ENCODE measurements at places on chromosomes 1 and 21.

DNA sequence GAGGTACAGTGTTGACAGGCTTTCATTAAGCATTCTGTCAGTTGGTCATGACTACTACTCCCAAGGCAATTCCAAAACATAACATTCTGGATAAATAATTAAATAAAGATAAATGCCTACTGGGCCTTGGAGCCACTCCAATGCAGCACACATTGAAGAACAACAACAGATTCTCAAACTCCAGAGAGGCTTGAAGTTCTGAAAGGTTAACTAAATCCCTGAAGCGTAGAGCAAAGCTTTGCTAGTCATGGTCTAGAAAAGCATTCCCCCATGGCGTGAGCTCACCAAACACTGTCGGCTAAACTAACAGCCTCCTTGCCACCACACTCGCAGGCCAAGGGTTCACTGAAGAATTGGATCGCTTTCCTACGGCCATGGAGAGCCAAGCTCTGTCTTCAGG lies 268.0 kb downstream of the ATG4C start:
- no peak overlapping the region for H3K27ac ChIP-seq
- DNase-seq: no peak
- peaks cover 5% of the 10 kb centered on the region for H3K27me3 ChIP-seq
- H3K36me3 ChIP-seq: no peaks in the 10 kb centered on the region
- no peak overlapping the region for H3K4me3 ChIP-seq

DNA sequence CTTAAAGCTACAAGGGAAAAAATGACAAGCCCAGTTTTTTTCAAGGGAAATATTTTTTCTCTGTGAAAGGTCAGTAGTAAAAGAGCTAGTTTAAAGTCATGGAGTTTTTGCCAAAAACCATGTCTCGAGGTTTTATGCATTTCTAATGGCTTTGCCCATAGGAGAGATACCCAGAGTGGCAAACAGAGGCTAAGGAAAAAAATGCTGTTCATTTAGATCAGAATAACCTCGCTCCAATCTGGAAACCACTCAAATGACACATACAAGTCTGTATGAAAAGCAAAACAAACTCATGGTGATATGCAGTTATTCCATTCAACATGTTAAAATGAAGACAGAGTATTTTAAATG lies 36.9 kb upstream of the EDEM3 start:
- H3K36me3 ChIP-seq: peaks cover 53% of the 10 kb centered on the region
- no peak overlapping the region for H3K4me3 ChIP-seq
- no peak for DNase-seq
- H3K27ac ChIP-seq: no peak overlapping the region
- H3K4me1 ChIP-seq: peaks cover 38% of the 10 kb centered on the region

GRCh38 chr1:3683992-3684391 lies 31.7 kb downstream of the TP73 start:
- no peaks in the 10 kb centered on the region for H3K36me3 ChIP-seq
- H3K4me1 ChIP-seq: peaks cover 12% of the 10 kb centered on the region
- no peak overlapping the region for H3K27ac ChIP-seq
- no peak overlapping the region for H3K4me3 ChIP-seq
- peaks cover 6% of the 10 kb centered on the region for H3K27me3 ChIP-seq

GRCh38 chr1:153308540-153308939 lies 4.2 kb downstream of the PGLYRP3 start:
- no peak overlapping the region for H3K27ac ChIP-seq
- no peak for DNase-seq
- H3K4me1 ChIP-seq: no peaks in the 10 kb centered on the region
- no peaks in the 10 kb centered on the region for H3K36me3 ChIP-seq
- H3K27me3 ChIP-seq: peaks cover 7% of the 10 kb centered on the region

- H3K27ac ChIP-seq: no peak overlapping the region
- no peak overlapping the region for H3K4me3 ChIP-seq
- no peaks in the 10 kb centered on the region for H3K4me1 ChIP-seq
Observed at GRCh38 chr1:171119648-171120047, 28.9 kb downstream of the FMO3 start.

GRCh38 chr1:92310185-92310597 lies 11.3 kb downstream of the RPAP2 start:
- no peak for DNase-seq
- H3K27me3 ChIP-seq: no peaks in the 10 kb centered on the region
- H3K36me3 ChIP-seq: peaks cover 45% of the 10 kb centered on the region

DNA sequence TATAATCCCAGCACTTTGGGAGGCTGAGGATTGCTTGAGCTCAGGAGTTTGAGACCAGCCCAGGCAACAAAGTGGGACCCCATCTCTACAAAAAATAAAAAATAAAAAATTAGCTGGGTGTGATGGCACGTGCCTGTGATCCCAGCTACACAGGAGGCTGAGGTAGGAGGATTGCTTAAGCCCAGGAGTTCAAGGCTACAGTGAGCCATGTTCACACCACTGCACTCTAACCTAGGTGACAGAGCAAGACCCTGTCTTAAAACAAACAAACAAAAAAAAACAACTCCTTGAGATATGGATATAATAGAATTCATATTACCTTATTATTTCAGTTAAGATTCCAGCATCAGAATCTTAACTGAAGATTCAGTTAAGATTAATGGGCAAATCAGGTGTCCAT lies 52.4 kb downstream of the RPL5 start:
- H3K4me3 ChIP-seq: no peak overlapping the region
- no peaks in the 10 kb centered on the region for H3K36me3 ChIP-seq
- H3K27me3 ChIP-seq: no peaks in the 10 kb centered on the region
- no peak for DNase-seq
- H3K27ac ChIP-seq: no peak overlapping the region

- H3K27me3 ChIP-seq: peaks cover 4% of the 10 kb centered on the region
- no peak overlapping the region for H3K4me3 ChIP-seq
- peaks cover 19% of the 10 kb centered on the region for H3K4me1 ChIP-seq
- H3K27ac ChIP-seq: no peak overlapping the region
Observed at GRCh38 chr1:184759112-184759511, 4.5 kb upstream of the EDEM3 start.

GRCh38 chr1:204725821-204726448 lies 40.4 kb upstream of the LRRN2 start:
- no peak overlapping the region for H3K27ac ChIP-seq
- DNase-seq: no peak
- peaks cover 4% of the 10 kb centered on the region for H3K4me1 ChIP-seq
- no peaks in the 10 kb centered on the region for H3K36me3 ChIP-seq

- no peak overlapping the region for H3K27ac ChIP-seq
- no peaks in the 10 kb centered on the region for H3K27me3 ChIP-seq
- H3K4me3 ChIP-seq: no peak overlapping the region
- no peak for DNase-seq
Observed at GRCh38 chr1:217004776-217005436, 281.7 kb upstream of the ESRRG start.

DNA sequence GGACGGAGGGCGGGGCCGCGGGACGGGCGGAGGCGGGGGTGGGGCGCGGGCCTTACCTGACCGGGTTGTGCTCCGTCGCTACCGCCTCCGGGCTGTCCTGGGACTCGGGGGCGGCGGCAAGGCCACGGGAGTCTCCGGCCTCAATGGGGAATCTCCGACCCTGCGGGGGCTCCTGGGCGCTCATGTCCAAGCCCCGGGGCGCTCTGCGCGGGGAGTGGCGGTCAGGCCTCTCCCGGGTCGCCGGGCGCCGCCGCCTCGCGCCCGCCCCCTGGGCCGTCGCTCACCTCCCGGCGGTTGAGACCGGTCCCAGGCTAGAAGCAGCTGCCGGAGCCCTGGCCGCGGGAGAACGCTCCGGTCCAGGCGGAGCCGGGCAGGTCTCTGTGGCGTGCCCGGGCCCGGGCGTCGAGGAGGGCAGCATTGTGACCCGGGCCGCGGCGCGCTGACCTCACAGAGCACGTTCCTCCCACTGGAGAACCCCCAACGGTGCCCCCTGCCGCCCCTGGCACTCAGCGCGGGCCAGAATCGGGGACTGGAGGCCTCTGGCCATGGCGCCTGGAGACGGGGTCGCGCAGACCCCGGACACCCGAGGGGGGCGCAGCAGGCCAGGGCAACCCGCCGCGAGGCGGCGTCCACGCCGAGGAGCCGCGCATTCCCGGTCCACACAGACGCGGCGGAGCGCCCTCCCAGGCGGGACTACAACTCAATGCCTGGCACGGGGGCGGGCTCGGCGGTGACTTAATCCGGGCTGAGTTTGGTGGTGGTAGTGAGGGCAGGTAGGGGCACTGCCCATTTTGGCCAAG lies 411 bp downstream of the FAM229A start:
- peaks cover 14% of the 10 kb centered on the region for H3K4me1 ChIP-seq
- no peak overlapping the region for H3K4me3 ChIP-seq
- H3K27ac ChIP-seq: no peak overlapping the region
- no peak for DNase-seq
- H3K27me3 ChIP-seq: peaks cover 7% of the 10 kb centered on the region
- H3K36me3 ChIP-seq: peaks cover 21% of the 10 kb centered on the region

DNA sequence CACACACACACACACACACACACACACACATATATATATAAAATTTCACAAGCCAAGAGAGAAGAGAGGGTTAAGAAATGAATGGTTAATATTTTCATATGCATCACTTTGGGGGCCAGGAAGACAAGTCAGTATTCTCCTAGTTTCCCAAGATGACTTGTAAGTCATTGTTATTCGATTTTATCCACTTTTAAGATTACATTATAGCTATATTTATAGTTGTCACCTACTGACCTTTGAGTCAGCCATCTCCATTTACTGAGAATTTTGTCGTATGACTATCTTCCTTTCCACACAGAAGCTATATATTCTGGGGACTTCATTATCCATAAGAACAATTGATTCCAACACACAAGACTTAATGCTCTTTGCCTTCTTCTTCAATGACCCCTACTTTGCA lies 8.9 kb downstream of the LYST start:
- H3K27me3 ChIP-seq: no peaks in the 10 kb centered on the region
- no peak overlapping the region for H3K27ac ChIP-seq

GRCh38 chr21:31255896-31256295 lies 88.2 kb downstream of the TIAM1 start:
- peaks cover 2% of the 10 kb centered on the region for H3K4me1 ChIP-seq
- H3K36me3 ChIP-seq: peaks cover 2% of the 10 kb centered on the region
- H3K27me3 ChIP-seq: no peaks in the 10 kb centered on the region
- no peak overlapping the region for H3K27ac ChIP-seq

- no peak overlapping the region for H3K4me3 ChIP-seq
- H3K4me1 ChIP-seq: no peaks in the 10 kb centered on the region
- H3K36me3 ChIP-seq: no peaks in the 10 kb centered on the region
- no peaks in the 10 kb centered on the region for H3K27me3 ChIP-seq
Observed at GRCh38 chr1:66889030-66889429, 35.6 kb downstream of the DNAI4 start.

DNA sequence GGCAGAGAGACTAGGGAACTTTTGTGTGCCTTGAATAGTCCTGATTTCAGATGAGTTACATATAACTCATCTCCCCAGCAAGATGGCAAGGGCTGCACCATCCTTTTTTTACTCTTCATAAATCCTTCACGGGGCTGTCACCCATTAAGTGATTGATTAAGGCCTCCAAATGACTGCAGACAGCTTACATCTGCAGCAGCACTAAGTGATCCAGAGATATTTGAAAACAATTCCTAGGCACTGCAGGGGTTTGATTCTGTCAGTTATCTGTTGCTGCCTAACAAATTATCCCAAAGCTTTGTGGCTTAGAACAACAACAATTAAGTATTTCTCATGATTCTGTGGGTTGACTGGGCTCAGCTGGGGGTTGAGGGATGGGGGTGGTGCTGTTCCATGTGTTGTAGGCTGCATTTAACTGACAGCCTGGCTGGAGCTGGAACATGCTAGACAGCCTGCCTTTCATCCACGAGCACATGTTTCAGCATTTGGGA lies 19.3 kb downstream of the TEX38 start:
- peaks cover 86% of the 10 kb centered on the region for H3K36me3 ChIP-seq
- H3K27me3 ChIP-seq: no peaks in the 10 kb centered on the region

DNA sequence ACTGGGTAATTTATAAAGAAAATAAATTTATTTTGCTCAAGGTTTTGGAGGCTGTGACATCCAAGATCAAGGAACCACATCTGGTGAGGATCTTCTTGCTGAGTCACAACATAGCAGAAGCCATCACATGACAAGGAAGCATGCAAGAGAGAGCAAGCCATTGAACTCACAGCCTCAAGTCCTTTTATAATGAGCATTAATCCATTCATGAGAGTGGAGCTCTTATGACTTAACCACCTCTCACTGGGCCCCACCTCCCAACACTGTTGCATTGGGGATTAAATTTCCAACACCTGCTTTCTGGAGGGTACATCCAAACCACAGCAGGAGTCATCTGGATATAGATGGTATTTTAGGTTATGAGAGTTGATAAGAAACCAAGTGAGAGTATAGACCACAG lies 20.6 kb upstream of the EGLN1 start:
- no peak overlapping the region for H3K4me3 ChIP-seq
- H3K27me3 ChIP-seq: peaks cover 50% of the 10 kb centered on the region
- H3K4me1 ChIP-seq: no peaks in the 10 kb centered on the region
- no peak overlapping the region for H3K27ac ChIP-seq

- no peak overlapping the region for H3K4me3 ChIP-seq
- H3K36me3 ChIP-seq: peaks cover 3% of the 10 kb centered on the region
- no peak overlapping the region for H3K27ac ChIP-seq
- no peak for DNase-seq
Observed at GRCh38 chr1:93328809-93329760, 16.6 kb upstream of the DR1 start.

All from activated CD4-positive, alpha-beta memory T cell treated with anti-CD3 and anti-CD28 coated beads, Interleukin-2, amount 10 ng/mL, durations not matched to agents 7 days and 5 days (primary cell).